ENCODE measurements at places on chromosomes 5 and 9.
A peak's percentile ranks its signal among the peaks of the same experiment; 100 is the strongest.

GRCh38 chr9:120841930-120842684 lies 615 bp downstream of the PSMD5 start:
- DNase-seq, result peak; percentile 36

DNA sequence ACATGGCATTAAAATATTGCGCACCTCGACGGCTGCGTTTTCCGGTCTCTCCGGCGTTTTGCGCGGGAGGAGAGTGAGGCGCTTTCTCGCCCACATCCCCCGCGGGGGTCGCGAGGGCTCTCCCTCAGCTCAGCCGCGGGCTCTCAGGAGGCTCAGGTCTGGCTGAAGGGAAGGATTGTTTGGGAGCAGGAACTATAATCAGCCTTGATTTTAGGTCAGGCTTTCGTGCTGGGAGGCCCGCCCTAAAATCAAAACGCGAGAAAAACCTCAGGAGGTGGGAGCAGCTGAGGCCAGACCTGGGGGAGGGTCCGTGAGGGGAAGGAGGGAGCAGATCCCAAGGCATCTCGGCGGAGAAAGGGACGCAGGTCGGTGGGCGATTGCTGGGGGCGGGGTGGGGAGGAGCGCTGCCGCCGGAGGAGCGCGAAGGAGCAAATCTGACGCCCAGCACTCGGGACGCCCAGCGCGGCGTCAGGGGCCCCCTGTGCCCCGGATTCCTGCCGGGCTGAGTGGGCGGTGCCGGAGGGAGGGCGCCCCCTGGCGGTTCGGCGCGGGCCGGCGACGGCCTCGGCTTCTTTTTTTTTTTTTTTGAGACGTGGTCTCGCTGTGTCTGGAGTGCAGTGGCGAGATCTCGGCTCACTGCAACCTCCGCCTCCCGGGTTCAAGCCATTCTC lies 18.7 kb upstream of the RNF130 start:
- peak; percentile 74 for DNase-seq

- DNase-seq, result no peak
These were observed 83.3 kb downstream of the ARL15 start for GRCh38 chr5:54227109-54227508.

DNA sequence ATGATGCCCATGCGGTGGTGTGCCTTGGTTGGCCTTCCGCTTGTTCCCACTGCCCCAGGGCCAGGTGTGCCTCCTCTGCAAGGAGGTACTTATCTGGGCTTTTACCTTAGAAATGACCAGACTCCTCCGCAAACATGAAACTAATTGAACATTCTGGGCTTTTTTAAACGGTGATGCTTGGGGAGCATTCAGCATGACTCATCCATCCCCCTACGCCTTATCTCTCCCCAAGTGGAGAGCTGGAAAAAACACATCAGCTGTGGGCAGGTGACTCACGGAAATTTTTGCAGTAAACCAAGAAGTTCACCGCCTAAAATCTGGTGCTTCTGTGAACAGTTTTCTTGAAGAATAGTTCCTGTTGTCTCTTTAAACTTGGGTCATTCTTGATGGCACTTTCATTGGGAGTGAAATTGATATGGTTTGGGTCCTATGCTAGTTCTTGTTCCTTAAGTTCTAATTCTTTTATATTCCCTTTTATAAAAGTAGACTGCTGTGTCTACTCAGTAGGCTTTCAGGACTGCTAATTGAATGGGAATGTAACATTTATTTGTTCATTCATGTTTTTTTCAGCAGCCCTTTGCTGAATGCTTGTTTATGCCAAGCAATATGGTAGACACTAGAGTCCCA lies 39.6 kb downstream of the SFXN1 start:
- DNase-seq, result no peak

DNA sequence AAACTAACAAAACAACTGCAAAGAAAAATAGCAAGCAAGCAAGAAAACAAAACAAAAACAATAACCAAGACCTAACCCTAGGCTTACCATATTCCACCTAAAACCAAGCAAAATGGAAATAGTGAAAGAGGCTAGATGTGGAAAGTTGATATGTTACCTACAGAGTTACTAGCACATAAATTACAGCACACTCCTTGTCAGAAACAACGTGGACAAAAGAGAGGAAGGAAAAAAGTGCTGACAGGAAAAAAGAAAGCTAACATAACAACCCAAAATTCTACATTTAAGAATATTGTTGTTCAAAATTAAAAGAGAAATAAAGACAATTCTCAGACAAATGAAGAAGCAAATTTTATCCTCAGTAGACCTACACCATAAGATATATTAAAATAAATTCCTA lies 812.8 kb upstream of the NUDT12 start:
- DNase-seq, result no peak

All from cerebellum (tissue), 4 donors.